Hematopoietic multipotent progenitor cell (in vitro differentiated cells): ENCODE measurements at places on chromosomes 4 and X.

DNA sequence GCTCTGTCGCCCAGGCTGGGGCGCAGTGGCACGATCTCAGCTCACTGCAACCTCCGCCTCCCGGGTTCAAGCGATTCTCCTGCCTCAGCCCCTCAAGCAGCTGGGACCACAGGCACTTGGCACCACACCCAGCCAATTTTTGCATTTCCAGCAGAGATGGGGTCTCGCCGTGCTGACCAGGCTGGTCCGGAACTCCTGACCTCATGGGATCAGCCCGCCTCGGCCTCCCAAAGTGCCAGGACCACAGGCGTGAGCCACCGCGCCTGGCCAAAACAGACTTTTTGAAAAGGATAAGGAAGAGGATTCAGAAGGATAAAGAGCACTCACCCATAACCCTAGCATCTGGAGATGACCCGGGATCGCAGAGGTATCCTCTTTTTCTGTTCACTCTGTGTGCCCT lies 224.5 kb upstream of the AGTR2 start:
- no peak for DNase-seq

DNA sequence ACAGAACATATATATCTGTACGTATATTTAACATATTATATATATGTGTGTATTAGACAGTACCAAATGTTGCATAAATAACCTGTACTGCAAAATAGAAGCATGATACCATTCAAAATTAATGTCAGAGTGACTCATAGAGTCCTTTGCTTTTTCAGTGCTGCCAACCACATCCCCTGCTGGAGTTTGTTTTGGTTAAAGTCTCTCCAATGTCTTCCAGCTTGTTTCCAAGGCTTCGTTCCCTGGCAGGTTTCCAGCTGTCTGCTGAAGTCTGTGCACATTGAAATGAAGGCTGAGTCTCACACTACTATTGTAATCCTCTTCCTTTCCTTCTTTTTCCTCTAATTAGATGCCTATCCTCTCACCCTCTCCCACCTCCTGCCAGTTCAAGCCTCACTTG lies 14.9 kb downstream of the NRK start:
- no peak for DNase-seq

DNA sequence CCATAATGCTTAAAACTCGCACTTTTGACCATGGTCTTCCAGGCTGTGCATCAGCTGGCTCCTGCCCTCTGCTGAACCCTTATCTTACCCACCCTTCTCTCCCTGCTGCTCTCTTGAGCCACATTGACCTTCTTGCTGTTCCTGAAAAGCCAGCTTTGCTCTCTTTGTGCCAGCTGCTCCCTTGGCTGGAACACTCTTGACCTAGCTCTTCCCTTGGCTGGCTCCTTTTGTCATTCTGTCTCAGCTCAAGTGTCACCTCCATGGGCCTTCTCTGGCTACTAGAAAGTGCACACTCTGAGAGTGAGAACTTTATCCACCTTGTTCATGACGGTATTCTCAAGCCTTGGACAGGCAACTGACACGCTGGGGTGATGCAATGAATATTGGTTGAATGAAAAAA lies 112.1 kb downstream of the MGST2 start:
- no peak for DNase-seq

GRCh38 chr4:128322986-128323385 lies 35.4 kb upstream of the PGRMC2 start:
- no peak for DNase-seq

- DNase-seq, result no peak
Observed at GRCh38 chrX:11929476-11929875, 171.4 kb downstream of the MSL3 start.

DNA sequence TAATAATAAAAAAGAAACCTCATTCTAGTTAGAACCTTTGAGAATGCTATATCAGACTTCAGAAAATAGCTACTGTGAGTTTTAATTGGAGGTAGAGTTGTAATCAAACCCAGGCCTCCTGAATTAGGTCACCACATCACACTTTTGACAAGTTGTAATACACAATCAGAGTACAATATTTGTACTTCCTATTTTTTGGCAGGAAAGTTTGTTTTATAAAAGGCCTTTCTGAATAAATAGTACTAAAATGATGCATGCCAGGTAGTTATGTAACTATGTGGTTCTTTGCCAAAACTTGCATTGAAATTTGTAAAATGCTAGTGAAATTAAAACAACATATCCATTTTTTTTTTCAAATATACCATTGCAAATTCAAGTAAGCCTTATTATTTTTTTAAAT lies 26.8 kb downstream of the ADH7 start:
- DNase-seq, result no peak

- no peak for DNase-seq
Observed at GRCh38 chr4:182486881-182487280, 243.7 kb downstream of the TENM3 start.

- no peak for DNase-seq
Observed at GRCh38 chrX:154441984-154442707, 1.8 kb upstream of the FAM50A start.

DNA sequence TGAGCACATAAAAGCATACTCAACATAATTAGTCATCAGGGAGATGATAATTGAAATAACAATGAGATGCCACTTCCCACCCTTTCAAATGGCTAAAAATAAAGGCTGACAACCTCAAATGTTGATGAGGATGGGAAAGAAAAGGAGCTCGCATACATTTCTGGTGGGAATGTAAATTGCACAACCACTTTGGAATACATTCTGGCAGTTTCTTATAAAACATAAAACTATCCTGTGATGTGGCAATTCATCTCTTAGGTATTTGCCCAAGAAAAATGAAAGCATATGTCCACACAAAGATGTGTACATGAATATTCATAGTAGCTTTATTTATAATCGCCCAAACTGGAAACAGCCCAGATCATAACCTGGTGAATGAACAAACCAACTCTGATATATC lies 687 bp upstream of the ZNF275 start:
- DNase-seq, result no peak

DNA sequence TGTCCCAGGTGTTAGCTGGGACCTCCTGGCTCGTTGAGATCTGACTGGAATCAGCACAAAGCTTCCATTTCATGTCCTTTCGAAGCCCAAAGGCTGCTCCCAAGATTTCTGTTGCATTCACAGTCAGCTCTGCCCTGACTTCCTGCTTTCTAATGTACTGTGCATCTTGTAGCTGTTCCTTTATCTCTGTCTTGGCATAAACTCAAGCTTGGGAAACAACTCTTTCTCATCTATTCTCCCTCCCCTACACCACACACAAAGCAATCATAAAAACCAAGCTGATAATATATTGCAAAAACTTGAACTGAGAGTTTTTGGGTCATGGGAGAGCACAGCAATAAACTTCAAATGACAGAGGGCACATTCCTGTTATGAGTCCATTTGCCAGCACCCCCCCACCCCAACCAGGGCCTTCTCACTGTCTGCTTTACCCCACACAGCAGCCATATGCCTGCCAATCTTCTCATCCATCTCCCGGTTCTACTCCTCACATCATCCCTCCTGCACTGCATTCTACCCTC lies 76.3 kb downstream of the SYNPO2 start:
- no peak for DNase-seq

GRCh38 chr4:74056858-74057562 lies 18.5 kb upstream of the CXCL3 start:
- DNase-seq, result peak; percentile 85

GRCh38 chr4:175833574-175834311 lies 21.7 kb upstream of the GPM6A start:
- no peak for DNase-seq

DNA sequence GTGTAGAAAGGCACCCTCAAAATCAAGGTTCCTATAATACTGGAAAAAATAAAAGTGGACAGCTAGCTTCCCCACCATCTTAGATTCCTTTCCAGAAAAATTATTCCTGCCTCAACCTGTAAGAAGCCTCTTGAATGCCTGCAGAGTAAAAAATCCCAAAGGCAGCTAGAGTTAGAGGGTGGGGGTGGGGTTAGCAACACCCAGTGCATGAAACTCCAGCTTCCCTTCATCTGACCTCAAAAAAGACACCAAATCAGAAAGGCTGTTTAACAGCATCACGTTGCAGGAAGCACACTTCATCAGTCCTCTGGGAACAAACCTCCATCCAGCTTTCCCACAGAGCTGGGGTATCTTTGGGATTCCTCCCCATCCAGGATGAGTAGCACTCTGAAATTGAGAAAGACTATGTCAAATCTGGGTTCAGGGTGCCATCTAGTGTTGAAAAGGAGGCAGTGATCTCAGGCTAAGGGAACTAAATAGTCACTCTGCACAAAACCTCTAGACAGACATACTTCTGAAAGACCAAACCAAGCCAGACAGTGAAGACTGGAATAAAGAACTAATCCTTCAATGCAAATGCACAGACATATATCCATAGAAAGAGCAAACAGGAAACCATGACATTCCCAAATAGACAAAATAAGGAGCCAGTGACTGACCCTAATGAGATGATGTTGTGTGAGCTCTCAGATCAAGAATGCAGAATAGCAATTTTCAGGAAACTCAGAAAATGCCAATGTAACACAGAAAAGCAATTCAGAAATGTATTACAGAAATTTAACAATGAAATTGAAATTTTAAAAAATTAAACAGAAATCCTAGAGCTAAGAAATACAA lies 97.9 kb downstream of the ARHGEF9 start:
- peak; percentile 33 for DNase-seq

DNA sequence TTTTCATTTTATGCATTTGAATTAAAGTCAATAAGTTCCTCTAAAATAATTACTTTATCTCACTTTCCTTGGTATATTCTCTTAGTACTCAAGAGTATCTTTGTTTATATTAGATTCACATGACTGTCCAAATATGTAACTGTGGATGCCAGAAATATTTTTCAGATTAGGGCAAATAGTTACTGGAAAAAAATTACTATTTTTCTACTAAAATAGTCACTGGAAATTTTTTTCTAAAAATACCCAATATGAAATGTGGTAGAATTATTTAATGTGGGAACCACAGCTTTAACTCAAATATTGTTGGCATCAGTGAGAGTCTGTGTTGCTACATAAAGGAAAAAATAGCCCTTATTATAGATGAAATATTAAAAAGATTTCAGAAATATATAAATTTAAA lies 70.4 kb upstream of the NMU start:
- DNase-seq, result no peak

GRCh38 chr4:93813092-93813491 lies 15.5 kb upstream of the ATOH1 start:
- no peak for DNase-seq

DNA sequence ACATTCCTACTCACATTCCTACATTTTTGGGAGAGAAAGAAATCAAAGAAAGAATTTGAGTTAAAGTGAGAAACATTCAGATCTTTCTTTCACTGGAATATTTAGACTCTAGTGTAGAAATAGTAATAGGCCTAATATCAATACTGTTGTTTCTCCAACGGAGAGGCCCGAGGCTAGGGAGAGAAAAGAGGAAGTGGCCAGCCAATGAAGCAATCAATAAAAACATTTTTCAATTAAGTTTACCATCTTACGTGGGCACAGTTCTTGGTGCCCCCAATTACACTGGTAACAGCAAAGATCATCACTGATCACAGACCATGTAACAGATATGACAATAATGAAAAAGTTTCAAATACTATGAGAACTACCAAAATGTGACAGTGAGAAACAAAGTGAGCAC lies 281.4 kb downstream of the GPM6A start:
- no peak for DNase-seq

DNA sequence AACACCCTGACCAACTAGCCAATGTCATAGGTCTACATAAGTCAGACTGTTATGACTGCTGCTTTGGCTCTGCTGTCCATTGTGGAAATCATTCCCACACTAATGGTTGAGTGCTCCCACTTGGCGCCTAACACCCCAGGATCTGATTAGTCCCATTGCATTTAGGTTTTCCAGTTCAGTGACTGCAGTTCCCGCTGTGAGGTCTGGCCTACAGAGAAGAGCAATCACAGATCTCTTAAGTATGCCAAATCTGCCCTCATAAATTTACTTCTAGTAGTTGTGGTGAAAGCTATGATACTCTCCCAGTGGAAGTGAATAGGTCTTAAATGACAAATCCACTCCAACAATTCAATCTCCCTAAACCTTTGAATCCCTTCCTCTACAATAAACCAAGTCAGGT lies 77.3 kb upstream of the IL2 start:
- no peak for DNase-seq

DNA sequence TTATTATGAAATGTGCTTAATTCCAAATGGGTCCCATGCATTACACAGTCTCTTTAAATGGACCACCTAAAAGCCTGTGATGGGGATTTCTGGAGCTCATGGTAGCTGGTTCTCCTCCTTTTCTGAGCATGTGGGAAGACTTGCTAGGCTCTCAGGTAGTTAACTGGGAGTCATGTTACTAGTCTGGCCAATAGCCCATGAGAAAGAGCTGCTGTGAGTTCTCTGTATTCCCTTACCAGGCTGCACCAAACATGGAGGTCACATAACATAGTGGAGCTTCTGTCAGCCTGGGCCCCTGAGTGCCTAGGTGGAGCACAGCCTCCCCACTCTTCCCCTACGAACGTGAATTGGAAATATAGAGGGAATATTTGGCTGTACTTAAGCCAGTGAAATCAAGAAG lies 198.4 kb downstream of the MAML3 start:
- no peak for DNase-seq

- DNase-seq, result no peak
Observed at GRCh38 chrX:110531873-110532580, 173.4 kb downstream of the RTL9 start.

DNA sequence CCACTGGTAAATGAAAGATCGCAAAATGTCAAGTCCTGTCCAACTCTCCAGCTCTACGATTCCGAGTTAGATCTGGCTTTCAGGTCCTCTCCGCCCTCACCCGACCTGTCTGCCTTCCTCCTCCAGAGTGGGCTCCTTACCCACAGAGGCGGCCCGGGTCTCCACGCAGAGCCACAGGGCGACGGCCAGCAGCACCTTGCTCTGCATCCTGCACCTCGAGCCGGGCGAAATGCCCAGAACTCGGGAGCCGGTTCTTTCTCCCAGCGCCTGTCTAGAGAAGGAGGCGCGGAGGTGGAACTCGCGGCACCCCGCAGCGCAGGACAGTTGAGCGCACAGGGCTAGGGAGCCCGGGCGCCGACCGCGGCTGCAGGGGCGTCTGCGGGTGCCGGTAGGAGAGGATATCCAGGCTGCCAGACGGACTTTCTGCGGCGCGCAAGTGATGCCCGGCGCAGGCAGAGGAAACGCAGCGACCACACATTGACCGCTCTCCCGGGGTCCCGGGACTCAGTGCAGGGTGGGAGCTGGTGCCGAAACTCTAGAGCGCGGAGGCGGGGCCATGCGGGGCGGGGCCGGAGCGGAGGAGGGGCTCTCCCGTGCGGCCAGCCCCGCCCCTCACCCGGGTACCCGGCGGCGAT lies at the start of gene KDR:
KDR (minus strand) TSS at position 509 of the 635 bp plus-strand sequence; CDS start at position 207, 302 bp downstream.
- no peak for DNase-seq

DNA sequence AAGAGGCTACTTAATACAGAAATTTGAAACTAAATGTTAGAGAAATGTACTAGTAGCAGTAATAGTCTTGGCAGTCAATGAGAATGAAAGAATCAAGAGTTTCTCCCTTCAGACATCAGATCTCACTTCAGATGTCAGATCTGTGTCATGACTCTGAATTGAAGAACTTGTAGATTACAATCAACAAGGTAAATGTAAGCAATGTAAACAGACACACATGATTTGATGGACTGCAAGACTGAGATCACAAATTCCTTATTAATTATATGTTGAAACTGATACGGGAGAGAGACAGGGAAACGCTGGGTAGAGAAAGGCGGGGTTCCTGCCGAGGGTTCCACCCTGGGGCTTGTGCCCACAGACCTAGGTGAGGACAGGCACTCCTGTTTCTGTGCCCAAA lies 65.5 kb upstream of the HHIP start:
- DNase-seq, result no peak

- DNase-seq, result no peak
Observed at GRCh38 chr4:117957571-117957970, 76.7 kb upstream of the NDST3 start.

- no peak for DNase-seq
Observed at GRCh38 chr4:24973747-24974601, 56.8 kb downstream of the LGI2 start.

GRCh38 chr4:121656269-121656641 lies 40.5 kb downstream of the ANXA5 start:
- no peak for DNase-seq
